A549 (cell line): ENCODE measurements at places on chromosomes 6 and 20. TPM values are rescaled to one million over a fixed set of nuclear protein-coding genes. Genes with fewer than 3 reads are reported as not detected.

DNA sequence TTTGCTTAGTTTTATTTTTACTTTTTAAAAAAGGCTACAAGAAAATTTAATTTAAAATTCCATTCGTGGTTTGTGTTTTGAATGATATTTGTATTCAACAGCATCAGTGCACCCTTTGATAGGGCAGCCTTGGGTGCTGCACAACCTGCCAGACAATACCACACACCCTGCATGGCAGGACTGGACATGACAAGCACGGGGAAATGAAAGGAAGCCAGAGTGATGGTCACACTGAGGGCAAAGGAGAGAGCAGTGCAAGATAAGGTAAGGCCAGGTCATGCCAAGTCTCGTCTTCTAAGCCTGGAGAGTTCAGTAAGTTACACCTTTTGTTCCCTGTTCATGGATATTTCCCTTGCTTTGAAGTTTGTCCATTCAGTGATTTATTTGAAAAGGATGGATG, 103.0 kb downstream of the ALDH8A1 start:
- no peak for DNase-seq

GRCh38 chr6:6390849-6391602, 70.6 kb upstream of the F13A1 start:
- DNase-seq, result no peak

GRCh38 chr20:37941992-37942391, 39.1 kb downstream of the VSTM2L start:
- DNase-seq, result no peak

- no peak for DNase-seq
These were observed 11.4 kb downstream of the PPIL6 start for GRCh38 chr6:109428889-109429477.

DNA sequence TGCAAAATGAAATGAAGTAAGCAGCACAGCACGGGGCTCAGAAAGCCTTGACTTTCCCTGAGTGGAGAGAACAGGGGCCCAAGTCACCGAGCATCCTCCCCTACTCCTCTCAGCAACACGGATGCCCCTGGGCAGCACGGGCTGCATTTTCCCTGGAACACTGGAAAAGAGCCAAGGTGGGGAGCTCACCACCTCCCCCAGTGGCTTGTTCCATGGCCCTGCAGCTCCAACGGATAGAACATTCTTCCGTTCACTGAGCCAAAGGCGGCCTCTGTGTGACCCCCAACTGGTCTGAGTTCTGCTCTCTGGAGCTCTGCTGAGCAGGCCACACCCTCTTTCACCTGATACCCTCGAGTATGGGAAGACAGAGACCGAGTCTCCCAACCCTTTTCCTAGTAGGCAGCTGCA, 20.8 kb upstream of the EMILIN3 start:
- no peak for DNase-seq

The HEY2 gene
- polyA plus RNA-seq, result 0.04 TPM in 1 of 3 replicates, not detected in the others
